NCI-H524 (cell line): ENCODE measurements at places on chromosomes 1 and 21.

DNA sequence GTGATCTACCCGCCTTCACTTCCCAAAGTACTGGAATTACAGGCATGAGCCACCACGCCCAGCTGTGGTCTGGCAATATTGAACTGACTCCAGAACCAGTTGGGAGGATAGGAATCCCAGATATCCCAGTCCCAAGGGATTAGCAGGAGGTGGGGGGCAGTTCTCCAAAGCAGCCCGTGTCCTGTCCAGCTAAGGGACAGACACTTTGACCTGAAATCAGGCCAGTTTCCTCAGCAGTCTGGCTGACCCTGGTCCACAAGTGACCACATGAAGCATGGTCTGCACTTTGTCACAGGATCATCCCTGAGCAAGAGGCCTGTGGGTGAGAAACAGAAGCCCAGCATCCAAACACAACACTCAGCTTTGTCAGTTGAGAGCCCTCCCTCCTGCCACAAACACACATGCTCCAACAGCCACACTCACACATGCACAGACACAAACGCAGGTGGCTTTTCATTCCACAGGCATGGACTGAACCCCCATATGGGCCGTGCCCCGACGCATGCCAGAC, 2.7 kb upstream of the FDPS start:
- no peak for DNase-seq

DNA sequence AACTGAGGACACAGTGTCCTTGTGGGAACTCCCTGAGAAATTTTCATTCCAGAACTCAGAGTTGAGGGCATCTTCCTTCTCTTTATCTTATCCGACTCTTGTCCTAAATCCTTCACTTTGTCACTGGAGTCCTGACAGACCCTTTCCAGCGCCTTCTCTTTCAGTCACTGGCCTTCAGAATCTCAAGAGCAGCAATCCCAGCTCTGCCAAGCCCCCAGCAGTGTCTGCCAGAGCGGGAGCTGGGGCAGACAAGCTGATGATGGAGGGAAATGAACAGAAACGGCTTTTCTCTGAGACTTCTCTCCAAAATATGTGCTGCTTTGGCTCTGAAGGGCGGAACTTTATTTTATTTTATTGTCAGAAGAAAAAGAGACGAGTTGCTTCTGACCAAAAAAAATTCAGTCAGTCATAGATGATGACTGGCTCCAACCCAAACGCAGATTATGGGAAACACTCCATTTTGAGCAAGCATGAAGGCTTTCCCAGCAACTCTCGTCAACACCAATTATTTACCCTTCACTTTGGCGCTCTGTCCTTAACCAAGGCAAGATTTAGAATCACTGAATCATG, 32.2 kb downstream of the MIS18A start:
- no peak for DNase-seq

DNA sequence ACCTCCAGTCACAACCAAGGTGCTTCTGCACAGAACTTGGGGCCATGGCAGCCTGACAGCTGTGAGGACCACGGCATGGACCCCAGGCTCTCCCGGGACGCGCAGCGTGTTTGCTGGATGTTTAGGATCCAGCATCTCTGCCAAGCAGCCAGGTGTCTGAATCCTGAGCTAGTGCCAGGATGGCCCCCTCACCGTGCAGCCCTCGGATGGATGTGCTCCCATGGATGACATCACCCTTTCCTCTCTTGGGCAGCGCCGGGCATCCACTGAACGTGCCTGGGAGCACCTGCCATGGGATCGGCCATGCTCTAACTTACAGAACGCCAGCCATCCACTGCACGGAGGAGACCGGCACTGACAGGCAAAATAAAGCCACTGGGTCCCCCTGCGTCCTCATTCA, 53.9 kb downstream of the PRDM15 start:
- no peak for DNase-seq

DNA sequence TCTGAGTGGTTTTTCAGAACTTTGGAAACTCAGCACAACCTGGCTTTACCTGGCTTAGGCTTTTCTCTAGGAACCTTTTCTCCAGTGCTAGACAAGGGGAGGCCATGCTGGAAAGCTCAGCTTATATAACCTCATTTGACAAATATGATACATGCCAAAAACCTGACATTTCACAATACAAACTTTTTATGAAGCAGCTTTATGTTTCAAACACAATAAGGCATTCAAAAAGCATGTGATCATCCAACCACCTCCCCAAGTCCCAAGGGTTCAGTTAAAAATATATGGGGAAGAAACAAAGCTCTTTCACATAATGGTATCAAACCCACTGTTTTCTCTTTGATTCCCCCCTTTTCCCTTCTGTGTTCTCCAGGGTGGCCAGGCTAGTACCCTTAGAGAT, 63.7 kb downstream of the ZC3H11B start:
- DNase-seq: no peak

DNA sequence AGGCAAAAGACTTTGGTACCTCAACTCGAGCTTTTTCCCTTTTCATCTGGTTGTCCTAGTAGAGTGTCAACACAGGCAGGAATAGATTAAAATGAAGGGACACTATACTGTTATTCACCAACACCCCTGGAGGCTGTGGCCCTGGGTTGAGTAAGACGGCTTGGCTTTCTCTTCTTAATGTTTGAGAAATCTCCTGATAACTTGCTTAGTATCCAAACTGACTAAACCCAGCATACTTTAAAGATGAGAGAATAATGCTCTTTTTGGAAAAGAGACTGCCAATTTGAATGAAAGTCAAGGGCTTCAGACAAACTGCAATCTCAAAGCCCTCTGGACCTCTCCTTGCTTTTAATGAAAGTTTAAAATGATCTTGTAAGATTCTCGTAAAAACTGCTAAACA, 2.6 kb upstream of the SLC30A1 start:
- no peak for DNase-seq

GRCh38 chr1:229376521-229376920, 33.7 kb upstream of the CCSAP start:
- DNase-seq: no peak

GRCh38 chr1:51442616-51443015, 76.5 kb downstream of the EPS15 start:
- DNase-seq: no peak

DNA sequence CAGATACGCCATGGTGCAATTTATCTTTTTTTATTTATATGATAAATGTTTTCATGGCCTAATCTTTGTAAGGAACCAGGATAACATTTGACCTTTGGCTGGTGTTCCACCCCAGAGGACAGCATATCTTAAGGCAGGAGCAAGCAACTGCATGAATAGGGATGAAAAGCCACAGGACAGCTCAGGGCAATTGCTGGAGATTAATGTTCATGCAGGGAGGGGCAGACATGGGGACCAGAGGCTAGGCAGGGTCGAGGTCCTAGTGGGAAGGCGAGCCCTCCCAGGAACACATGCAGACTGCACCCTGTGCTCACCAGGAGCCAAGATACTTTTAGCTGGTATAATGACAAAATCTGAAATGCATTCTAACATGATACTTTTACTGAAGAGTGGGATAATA, 74.4 kb upstream of the HAO2 start:
- no peak for DNase-seq

GRCh38 chr1:202193614-202194327, at the start of gene LGR6:
LGR6 (plus strand) TSS chr1:202193799; CDS start chr1:202193990, 191 bp downstream.
- DNase-seq: no peak

DNA sequence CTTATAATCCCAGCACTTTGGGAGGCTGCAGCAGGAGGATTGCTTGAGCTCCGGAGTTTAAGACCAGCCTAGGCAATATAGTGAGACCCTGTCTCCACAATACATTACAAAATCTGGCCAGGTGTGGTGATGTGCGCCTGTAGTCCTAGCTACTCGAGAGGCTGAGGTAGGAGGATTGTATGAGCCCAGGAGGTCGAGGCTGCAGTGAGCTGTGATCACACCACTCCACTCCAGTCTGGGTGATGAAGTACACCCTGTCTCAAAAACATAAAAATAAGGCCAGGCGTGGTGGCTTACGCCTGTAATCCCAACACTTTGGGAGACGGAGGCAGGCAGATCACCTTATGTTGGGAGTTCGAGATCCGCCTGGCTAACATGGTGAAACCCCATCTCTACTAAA, 27.7 kb downstream of the L1TD1 start:
- DNase-seq: no peak

GRCh38 chr1:145918992-145919939, 749 bp upstream of the PEX11B start:
- DNase-seq: no peak

- peak; percentile 86 for DNase-seq
These were observed at the start of the genes HSF2BP and RRP1B for GRCh38 chr21:43659136-43660000. HSF2BP (minus strand) TSS chr21:43659488; CDS start chr21:43658096, 1,392 bp downstream. RRP1B (plus strand) TSS chr21:43659560; CDS start chr21:43659665, 105 bp downstream.

DNA sequence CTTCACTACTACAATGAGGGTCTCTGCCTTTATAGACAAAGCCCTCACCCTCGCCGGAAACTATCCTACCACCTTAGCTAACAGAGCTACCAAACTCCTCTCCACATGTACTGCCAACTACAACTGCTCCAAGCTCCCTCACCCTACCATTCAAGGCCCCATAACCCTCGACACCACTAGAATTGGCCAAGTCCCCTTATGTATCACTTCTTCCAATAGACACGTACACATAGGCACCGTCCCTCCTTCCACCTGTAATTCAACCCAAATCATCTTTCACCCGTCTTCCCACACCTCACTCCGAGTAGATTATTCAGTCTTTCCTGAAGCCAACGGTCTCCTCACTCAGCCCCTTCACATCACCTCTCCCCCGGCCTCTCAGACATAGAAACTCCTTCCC, 19.7 kb upstream of the CA6 start:
- no peak for DNase-seq

DNA sequence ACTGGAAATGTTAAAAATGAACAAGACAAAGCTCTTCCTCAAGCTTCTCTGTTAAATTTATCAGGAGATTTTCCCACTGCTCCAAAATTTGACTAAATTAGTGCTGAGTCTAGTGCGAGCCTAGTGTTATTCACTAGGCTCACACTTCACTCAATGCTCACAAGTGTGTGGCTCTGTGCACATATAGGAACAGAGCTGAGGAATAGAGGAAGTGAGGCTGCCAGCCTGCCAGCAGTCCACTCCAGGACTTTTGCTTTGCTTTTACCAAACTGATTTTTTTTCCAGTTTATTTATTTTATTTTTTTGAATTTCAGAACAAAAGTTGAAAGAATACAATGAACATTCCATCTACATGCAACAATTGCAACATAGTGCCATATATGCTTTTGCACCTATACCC, 87.2 kb downstream of the VAV3 start:
- DNase-seq: no peak

DNA sequence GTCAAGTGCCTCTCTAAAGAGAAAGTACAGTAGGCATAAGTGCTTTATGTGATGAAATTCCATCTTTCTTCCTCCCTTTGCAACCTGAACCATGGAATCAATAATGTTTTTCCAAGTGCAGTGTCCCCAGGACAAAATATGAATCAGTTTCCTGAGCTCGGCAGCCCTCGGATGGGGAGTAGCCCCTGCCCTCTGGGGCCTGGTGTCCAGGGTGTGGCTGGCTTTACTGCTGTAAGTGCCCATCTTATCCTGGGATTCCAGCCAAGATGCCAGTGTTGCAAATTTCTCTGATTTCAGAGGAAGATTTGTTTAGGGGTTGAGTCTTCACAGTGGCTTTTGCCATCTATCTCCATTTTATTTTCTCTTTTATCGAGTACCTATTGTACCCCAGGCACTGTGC, 40.5 kb upstream of the SRP9 start:
- no peak for DNase-seq

- DNase-seq: no peak
These were observed 597.6 kb downstream of the ADGRL2 start for GRCh38 chr1:82398357-82398756.

DNA sequence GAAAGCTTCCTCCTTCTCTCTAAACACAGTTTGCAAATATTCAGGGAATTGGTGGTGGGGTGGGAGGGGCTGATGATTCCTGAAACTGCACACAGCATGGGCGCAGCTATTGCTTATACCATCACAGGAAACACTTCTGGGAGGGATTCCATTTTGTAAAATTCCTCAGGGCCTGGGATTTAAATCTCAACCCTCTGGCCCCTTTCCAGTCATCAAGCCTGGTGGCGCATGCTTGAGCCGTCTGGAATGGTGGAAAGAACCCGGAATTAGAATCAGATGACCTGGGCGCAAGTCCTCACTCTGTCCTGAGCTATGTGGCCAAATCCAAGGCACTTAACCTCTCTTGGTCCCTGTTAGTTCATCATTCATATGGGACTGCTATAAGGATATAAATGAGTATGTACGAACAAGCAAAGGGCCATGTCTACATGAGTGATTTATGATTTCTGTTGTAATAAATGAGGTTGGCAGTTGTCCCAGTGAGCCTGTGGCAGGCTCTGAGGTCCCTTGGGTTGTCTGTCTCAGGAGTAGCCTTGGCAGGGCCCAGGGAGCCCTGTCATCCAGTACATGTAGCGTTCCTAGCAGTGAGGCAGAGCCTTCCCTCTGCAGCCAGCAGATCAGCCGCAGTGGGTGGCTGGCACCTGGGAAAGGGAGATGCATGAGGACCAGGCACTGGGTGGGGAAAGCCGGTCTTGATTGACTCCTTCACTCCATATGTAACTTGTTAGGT, 72.0 kb downstream of the MAN1C1 start:
- no peak for DNase-seq

DNA sequence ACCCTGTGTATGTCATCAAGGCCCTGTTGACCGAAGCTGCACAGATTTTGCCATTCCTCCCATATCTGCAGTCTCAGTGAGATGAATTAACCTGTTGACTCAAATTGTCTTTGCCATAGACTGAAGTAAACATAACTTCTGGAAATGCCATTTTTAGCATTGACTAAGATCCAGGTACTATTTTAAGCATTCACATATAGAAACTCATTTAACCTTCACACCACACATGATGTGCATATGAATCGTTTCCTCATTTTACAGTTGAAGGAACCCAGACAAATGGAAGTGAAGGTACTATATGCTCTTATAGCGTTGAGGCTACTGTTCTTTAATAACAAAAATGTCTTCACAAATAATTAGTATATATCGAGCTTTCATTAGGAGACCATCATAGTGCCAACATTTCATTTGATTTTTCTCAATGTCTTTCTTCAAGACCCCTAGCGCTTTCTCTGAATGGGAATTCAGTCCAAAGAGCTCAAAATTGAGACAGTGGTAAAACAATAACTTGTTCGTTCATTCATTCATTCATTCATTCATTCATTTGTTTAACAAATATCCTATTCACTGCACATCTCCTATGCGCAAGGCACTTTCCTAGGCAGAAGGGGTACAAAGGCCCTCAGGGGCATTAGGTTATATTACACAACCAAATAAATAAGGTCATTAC, 444.7 kb downstream of the ADGRL2 start:
- no peak for DNase-seq

DNA sequence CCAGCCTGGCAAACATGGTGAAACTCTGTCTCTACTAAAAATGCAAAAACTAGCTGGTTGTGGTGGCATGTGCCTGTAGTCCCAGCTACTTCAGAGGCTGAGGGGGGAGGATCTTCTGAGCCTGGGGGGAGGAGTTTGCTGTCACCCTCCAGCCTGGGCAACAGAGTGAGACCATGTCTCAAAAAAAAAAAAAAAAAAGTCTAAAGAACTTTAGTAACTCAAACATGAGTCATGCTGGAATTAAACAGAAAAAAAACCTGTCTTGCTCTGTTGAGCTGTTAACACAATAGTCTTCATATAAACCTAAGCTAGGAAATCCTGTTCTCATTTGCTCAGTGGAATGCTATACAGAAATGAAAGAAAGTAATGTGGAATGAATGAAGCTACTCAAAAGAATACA, 16.7 kb upstream of the DISP1 start:
- DNase-seq: no peak
